GM23338 (cell line): ENCODE measurements at places on chromosomes 2 and 18. TPM values are rescaled to one million over a fixed set of nuclear protein-coding genes. Genes with fewer than 3 reads are reported as not detected.
A peak's percentile ranks its signal among the peaks of the same experiment; 100 is the strongest.

GLI2 gene
- total RNA-seq: 41.7 and 53.6 TPM in 2 replicates

PDE1A gene
- 0.28 and 0.47 TPM in 2 replicates for total RNA-seq

SGO2 gene
- total RNA-seq: 32.6 and 40.4 TPM in 2 replicates

G6PC2 gene
- total RNA-seq: not detected in 2 replicates

IL1RN gene
- total RNA-seq: not detected in 2 replicates

ZEB2 gene
- 0.08 TPM in 1 of 2 replicates, not detected in the other for total RNA-seq

NOL4 gene
- 0.52 and 4.4 TPM in 2 replicates for total RNA-seq

FAP gene
- total RNA-seq: not detected in 2 replicates

CYP27A1 gene
- 4.2 and 6.9 TPM in 2 replicates for total RNA-seq

SP5 gene
- 0.21 TPM in 1 of 2 replicates, not detected in the other for total RNA-seq

MDH1 gene
- 275 and 294 TPM in 2 replicates for total RNA-seq

SPR gene
- 15.2 and 18.4 TPM in 2 replicates for total RNA-seq

- H3K27me3 ChIP-seq: no peaks in the 10 kb centered on the region
- DNase-seq: no peak
- no peaks in the 10 kb centered on the region for H3K4me1 ChIP-seq
- no peaks in the 10 kb centered on the region for H3K36me3 ChIP-seq
- H3K27ac ChIP-seq: no peak overlapping the region
Observed at GRCh38 chr2:180952731-180953336, 27.6 kb upstream of the UBE2E3 start.

- H3K4me3 ChIP-seq: no peak overlapping the region
- no peaks in the 10 kb centered on the region for H3K36me3 ChIP-seq
- DNase-seq: no peak
- no peaks in the 10 kb centered on the region for H3K4me1 ChIP-seq
- no peaks in the 10 kb centered on the region for H3K27me3 ChIP-seq
Observed at GRCh38 chr2:211673133-211673905, 865.3 kb downstream of the ERBB4 start.

- no peaks in the 10 kb centered on the region for H3K36me3 ChIP-seq
- H3K4me1 ChIP-seq: peaks cover 29% of the 10 kb centered on the region
- H3K27ac ChIP-seq: no peak overlapping the region
- H3K27me3 ChIP-seq: peaks cover 61% of the 10 kb centered on the region
Observed at GRCh38 chr2:236179236-236180075, 11.3 kb upstream of the GBX2 start.

- no peak overlapping the region for H3K4me3 ChIP-seq
- no peaks in the 10 kb centered on the region for H3K27me3 ChIP-seq
- no peak overlapping the region for H3K27ac ChIP-seq
- DNase-seq: peak; percentile 76
Observed at GRCh38 chr2:146661473-146662096, 1183.2 kb upstream of the ACVR2A start.

GRCh38 chr2:196268025-196268424 lies 96.6 kb upstream of the STK17B start:
- H3K4me3 ChIP-seq: no peak overlapping the region
- no peaks in the 10 kb centered on the region for H3K36me3 ChIP-seq
- no peak overlapping the region for H3K27ac ChIP-seq
- no peaks in the 10 kb centered on the region for H3K27me3 ChIP-seq

DNA sequence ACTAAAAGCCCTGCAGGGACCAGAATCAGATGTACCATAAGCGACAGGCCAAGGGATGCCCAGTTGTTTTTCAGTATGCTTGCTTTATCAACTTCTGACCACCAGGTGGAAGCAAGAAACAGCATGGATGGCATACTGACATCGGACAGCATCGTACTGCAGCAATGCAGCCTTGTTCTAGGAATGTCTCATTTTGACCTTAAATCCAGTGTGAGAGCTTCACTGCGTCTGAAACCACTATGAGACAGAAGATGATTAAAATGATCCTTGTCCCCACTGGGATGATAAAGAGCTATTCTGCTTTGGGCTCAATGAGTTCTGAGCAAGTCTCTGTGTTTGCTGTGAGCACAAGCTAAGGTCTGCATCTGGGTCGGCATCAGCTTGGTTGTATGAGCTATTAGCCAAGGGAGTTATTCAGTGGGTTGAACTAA lies 54.3 kb downstream of the CDK15 start:
- peak; percentile 89 for DNase-seq
- no peaks in the 10 kb centered on the region for H3K36me3 ChIP-seq
- H3K27me3 ChIP-seq: no peaks in the 10 kb centered on the region
- no peak overlapping the region for H3K4me3 ChIP-seq
- no peak overlapping the region for H3K27ac ChIP-seq
- H3K4me1 ChIP-seq: peaks cover 30% of the 10 kb centered on the region

DNA sequence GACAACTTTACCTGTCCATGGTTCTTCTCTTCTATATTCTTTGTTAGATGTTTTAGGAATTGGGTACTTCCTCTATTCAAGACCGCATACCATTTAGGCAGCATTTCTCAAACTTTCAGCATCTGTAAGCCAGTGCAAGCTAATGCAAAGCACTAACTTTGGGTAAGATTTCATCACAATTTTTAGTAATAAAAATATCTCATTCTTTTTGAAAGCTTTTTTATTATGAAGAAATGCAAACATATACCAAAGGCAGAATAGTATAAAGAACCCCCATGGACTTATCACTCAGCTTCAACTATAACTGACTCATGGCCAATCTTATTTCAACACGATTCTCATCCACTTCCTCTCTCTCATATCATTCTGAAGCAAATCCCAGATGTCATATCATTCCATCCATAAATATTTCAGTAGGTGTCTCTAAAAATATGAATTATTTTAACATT lies 32.9 kb downstream of the INO80C start:
- H3K4me1 ChIP-seq: peaks cover 6% of the 10 kb centered on the region; the same call in 1 of the 2 replicates
- no peaks in the 10 kb centered on the region for H3K27me3 ChIP-seq
- DNase-seq: no peak
- H3K27ac ChIP-seq: no peak overlapping the region

DNA sequence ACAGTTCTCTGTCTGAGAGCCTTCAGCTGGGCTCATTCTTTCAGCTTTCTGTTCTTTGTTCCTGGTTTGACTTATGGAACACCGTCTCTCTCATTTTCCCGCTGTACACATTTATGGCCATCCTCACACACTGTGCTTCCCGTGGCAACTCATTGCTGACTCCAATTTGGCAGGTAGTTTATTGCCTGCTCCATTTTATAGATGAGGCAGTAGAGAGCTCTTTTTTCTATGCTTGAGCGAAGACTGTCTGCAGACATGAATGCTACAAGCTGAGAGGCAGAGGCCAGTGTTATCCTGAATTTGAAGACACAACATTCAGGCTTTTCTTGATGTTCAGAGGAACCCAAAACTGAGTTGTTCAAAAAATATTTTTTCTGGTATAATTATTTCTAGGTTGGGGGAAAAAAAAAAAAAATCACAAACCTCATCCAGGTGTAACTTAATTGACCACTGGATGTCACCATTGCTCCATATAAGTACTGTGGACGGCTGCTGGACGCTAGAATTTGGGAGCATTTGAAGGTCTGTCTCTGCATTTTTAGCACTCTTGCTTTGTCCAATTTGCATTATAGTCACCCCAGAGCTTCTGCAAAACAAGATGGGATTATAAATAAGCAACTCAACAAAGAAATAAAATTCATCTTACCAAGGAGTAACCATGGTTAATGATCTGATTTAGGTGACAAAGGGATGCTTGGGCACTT lies 83.5 kb downstream of the HRH4 start:
- H3K27me3 ChIP-seq: no peaks in the 10 kb centered on the region
- H3K4me3 ChIP-seq: no peak overlapping the region
- DNase-seq: peak; percentile 73
- H3K36me3 ChIP-seq: no peaks in the 10 kb centered on the region
- no peak overlapping the region for H3K27ac ChIP-seq
- H3K4me1 ChIP-seq: 0 out of 2 replicates have a peak, but pooled peaks cover 4% of the 10 kb centered on the region
